Stimulated activated CD4-positive, alpha-beta T cell treated with anti-CD3 and anti-CD28 coated beads, Interleukin-2, amount 100 ng/mL, for 4 hours (primary cell): ENCODE measurements at places on chromosomes 6 and 20.

DNA sequence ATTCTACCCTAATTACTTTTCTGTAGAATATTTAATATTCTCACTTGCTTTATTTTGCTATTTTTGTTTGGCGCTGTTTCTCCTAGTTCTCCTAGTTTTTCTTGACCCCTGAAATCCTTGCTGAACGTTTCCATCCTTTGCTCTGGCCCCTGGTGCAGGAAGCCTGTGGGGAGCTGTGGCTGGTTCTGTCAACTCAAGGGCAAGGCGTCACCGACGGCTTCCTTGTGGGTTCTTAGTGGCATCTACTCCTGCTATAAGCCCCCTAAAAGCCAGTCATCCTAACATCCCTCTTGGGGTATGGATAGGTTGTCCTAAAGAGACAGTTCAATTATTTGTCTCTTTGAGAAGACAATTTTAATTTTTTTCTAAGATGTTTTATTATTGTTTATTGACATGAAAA lies 36.9 kb upstream of the KIF25 start:
- DNase-seq: no peak

- no peak for DNase-seq
Measured at GRCh38 chr6:95576218-95576997, 927 bp upstream of the MANEA start.

- no peak for DNase-seq
Measured at GRCh38 chr20:45971425-45971674, 653 bp downstream of the ZNF335 start.

DNA sequence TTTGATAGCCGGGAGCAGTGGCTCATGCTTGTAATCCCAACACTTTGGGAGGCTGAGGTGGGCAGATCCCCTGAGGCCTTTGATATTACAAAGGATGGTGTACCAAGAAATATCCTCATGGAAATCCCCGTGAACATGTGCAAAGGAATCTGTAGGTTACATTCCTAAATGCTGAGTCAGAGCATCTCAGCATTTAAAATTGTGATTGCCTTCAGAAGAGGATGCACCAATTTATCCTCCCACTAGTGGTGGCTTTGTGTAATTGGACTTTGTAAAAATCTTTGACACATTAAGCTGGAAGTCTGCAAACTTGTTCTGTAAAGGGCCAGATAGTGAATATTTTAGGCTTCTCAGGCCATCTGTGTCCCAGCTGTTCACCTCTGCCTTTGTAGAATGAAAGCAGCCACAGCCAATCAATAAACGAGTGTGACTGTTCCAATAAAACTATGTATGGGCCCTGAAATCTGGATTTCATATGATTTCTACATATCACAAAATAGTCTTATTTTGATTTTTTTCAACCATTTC lies 11.8 kb downstream of the TMEM14B start:
- no peak for DNase-seq

DNA sequence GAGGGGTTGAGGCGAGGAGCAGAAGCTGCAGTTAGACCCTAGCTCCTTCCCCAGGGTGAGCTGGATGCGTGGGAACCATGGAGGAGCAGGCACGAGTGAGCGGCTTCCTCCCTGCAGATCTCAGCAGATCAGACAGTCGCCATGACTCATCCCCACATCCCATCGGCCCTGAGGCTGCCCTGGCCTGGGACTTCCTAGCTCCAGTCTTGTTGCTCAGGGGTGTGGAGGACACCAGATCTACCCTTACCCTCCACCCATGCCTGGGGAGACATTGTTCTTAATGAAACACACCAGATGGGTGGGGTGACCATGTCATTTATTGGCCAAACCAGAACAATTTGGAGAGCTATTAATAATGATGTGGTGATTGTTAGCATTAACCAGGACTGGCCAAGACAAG lies 36.3 kb upstream of the TGM2 start:
- no peak for DNase-seq

- no peak for DNase-seq
Measured at GRCh38 chr6:13604546-13605416, 10.4 kb upstream of the NOL7 start.

DNA sequence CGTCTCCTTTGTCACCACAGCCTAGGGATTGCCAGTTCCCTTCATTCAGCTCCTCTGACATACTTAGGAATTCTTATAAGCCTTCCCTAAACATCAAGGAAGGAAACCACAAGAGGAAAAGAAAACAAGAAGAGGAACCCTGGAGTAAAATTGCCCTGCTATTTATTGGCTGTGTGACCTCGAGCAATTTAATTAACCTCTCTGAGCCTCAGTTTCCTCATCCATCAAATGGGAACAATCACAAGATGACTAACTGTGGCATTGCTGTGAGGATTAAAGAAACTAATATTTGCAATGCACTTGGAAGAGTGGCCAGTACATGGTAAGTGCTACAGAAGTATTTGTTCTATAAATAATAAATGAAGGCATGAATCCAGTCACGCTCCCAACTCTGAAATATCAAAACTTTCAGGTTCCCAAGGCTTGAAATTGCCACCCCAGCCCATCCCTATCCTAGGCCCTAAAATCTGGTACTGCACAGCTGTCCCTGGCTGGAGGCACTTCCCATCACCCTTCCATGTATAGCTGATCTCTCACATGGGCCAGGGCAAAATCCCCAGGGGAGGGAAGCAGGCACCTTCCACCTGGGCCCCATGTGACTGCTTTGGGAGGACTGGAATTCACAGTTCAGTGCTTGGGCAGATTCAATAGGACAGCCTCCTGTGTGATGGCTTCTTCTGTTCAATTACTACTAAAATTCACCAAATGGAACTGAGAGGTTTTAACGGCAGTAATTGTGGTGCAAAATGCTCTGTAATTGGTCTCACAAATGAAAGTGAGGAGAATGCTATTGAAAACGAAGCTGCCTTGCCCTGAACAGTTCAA lies 78.0 kb upstream of the MAFB start:
- DNase-seq: no peak

- DNase-seq: no peak
Measured at GRCh38 chr6:42431356-42431755, 20.4 kb downstream of the TRERF1 start.

- DNase-seq: no peak
Measured at GRCh38 chr20:50729901-50730764, 1.2 kb upstream of the PARD6B start.

- DNase-seq: no peak
Measured at GRCh38 chr20:39155971-39156370, 193.8 kb downstream of the DHX35 start.

DNA sequence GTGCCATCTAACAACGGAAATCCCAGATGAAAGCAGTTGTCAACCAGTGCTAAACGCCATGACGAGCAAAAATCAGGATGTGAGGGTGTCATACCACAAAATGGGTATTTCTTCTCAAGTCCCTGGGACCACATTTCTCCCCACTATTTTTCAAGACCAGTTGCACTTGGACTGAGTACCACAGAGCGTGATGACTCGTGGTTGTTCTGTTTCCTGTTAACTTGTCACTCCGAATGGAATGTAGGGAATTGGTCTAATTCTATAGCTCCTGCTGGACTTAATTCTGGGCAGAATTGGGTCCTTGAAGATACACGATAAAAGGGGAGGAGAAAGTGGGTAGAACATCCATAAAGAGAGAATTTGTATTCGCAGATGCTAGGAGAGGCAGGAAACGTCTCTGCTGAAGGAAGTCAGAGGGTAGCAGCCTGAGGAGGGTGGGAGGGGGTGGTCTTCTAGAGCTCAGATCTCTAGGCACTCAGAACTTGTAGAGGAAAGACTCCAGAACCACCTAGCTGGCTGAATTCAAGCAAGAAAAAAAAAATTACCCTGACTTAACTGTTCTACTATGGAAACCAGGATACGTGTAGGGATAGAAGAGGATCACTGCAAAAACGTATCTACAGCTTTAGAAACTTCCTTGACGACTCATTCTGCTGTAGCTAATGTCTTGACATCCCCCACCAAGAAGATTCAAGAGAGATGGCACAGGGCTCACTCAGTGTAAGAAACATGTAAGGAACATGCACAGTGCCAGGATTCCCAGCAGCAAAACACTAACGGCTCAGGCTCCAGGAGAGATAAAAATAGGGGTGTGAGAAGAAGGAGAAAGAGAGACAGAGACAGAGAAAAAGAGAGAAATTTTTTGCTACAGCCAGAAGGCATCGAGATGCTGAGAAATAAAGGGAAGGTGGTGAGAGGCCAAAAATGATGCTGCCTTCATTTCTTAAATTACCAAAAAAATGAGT lies 494.7 kb downstream of the CD83 start:
- no peak for DNase-seq

DNA sequence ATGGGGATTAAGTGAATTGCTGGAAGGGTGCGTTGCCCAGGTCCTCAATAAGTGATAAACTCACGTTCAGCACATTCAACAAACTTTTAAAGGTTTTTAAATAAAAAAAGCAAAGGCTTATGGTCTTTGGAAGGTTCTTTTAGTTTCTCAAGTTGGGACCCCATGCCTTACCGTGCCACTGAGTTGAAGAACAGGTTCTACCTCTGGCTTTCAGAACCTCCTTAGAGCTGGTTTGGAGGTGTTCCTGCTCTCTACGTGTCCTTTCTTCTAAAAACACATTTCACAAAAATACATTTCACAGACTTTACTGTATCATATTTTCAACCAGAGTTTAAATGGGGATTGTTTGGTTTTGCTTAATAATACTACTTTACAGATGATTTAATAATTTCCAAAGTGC lies 29.0 kb downstream of the ARID1B start:
- no peak for DNase-seq

GRCh38 chr6:145028144-145028818 lies 707.0 kb downstream of the EPM2A start:
- DNase-seq: no peak

DNA sequence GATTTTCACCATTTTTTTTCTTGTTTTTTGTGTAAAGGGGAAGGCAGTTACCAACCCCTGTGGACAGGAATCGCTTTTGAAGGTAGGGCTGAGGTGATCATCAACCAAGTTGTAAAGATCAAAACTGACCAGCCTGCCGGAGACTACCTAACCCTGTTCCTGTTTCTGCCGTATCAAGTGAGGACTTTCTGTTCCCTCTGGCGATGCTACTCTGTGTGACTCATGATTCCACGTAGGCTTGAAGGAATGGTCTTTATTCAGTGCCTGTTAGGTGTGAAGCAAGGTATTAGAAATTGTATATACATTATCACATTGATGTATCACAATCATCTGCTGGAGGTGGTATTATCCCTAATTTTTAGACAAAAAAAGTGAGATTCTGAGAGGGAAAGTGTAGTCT lies 161.3 kb downstream of the SOX4 start:
- DNase-seq: no peak

DNA sequence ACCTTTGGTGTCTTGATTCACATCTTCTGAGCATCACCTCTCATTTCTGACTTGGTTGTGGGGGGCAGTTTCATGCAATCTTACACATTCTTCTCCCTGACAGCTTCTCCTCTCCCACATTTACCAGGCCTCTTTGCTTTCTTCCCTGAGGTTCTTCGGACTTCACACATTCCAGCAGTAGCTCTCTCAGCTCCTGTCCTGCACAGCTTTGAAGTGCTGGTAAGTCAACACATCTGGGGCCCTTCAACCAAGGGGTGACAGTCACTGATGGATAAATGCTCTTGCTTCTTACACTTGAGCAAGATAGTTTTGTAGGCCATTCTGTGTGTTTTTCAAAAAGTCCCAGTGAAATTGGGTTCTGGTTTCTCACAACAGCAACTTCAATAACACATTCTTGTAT lies 2.5 kb upstream of the SLC35B3 start:
- DNase-seq: no peak

DNA sequence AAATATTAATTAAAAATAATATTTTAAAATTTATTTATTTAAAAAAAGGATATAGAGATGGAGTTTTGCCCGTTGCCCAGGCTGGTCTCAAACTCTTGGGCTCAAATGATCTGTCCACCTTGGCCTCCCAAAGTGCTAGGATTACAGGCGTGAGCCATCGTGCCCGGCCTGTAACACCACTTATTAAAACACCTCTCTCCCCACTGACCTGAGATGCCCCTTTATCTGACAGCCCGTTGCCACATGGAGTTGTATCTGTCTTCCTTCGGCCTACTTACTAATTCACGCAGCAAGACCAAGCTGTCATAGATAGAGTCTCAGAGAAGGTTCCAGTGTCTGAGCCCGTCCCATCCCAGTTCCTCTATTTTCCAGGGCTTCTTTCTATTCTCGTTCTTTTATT lies 30.7 kb downstream of the KIF25 start:
- DNase-seq: no peak

GRCh38 chr6:15362274-15363160 lies 116.6 kb downstream of the JARID2 start:
- DNase-seq: no peak

- DNase-seq: no peak
Measured at GRCh38 chr20:1368448-1369199, 24.2 kb downstream of the FKBP1A start.

DNA sequence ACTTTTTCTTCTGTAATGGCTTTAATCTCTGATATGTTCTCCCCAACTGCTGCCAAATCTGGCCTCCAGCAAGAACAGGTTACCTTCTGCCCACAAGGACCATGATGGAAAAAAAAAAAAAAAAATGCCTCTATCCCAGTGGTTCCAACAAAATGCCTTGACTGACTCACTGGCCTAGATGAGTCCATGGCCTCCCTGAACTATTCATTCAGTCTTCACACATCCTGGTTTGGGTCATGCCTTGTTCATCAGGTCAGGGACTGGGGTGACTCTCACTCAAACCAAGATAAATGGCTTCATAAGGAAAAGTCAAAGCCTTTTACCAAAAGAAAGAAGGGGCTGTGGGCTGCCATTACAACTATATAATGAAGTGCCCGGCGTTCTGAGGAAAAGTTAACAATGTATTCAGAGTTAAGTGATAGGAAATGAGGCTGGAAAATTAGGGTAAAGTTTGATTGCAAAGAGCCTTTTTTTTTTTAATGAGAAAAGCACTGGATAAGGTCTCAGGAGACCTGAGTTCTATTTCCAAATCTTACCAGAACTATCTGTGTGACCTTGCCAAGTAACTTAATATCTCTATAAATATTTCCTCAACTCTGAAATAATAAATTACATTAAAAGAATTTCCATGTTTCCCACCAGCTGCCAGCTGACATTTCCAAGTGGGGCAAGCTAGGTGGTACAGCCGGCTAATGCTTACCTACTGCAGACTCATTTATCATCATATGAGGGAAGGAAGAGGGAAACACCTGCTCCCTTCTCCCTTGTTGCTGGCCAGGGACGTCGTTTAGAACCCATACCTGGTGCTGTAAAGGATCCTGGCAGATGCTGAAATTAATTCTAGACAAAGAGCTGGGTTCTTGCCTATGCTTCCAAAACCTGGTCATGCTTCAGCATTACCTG lies 380.0 kb upstream of the MARCKS start:
- no peak for DNase-seq

GRCh38 chr6:48959251-48960060 lies 503.6 kb downstream of the MMUT start:
- DNase-seq: no peak

- DNase-seq: no peak
Measured at GRCh38 chr6:75472885-75473284, 20.7 kb downstream of the FILIP1 start.

DNA sequence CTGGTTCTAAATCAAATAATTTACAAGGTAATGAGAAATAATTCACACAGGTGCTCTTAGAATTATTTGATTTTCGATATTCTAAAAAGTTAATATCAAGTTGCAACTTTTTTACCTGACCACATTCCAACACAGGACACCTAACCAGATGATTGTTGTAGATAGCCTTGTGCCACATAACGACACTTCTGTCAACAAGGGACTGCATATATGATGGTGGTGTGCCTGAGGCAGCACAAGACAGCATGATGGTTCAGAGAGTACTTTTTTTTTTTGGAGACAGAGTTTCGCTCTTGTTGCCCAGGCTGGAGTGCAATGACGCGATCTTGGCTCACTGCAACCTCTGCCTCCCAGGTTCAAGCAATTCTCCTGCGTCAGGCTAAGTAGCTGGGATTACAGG lies 66.2 kb upstream of the TMEM30A start:
- DNase-seq: no peak
